HepG2 (cell line): ENCODE measurements at places on chromosomes 7 and 10. TPM values are rescaled to one million over a fixed set of nuclear protein-coding genes. Genes with fewer than 3 reads are reported as not detected.

FGFR2 gene
- total RNA-seq, result 1.4 and 2.6 TPM in 2 replicates

DNA sequence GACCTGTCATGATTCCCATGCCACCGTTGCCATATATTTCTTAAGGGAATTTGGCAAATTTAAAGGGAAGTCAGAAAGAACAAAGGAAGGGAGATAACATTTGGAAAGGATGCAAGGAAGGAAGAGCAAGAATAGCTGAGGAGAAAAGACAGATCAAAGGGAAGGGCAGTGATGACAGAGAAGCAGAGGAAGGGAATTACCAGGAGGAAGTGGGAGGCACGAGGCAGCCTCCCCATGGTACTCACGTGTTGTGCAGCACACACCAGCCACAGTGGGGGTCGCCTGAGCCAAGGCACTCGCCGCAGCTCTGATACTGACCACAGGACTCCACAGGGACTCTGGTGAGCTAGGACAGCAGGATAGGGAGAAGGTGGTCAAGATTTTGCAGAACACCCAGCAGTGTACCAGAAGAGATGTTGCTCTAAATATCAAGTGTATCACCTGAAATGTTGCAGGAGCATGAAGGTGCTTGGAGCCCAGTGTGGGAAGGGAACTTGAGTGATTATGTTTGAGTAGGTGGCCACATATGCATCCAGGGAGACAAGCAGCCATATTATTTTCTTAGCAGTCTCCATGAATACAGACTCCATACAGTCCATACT, 335.3 kb downstream of the PLXNA4 start:
- no peak overlapping the region for H3K4me3 ChIP-seq
- peaks cover 11% of the 10 kb centered on the region; the same call in 1 of the 3 replicates for H3K27me3 ChIP-seq
- no peaks in the 10 kb centered on the region for H3K36me3 ChIP-seq

DNA sequence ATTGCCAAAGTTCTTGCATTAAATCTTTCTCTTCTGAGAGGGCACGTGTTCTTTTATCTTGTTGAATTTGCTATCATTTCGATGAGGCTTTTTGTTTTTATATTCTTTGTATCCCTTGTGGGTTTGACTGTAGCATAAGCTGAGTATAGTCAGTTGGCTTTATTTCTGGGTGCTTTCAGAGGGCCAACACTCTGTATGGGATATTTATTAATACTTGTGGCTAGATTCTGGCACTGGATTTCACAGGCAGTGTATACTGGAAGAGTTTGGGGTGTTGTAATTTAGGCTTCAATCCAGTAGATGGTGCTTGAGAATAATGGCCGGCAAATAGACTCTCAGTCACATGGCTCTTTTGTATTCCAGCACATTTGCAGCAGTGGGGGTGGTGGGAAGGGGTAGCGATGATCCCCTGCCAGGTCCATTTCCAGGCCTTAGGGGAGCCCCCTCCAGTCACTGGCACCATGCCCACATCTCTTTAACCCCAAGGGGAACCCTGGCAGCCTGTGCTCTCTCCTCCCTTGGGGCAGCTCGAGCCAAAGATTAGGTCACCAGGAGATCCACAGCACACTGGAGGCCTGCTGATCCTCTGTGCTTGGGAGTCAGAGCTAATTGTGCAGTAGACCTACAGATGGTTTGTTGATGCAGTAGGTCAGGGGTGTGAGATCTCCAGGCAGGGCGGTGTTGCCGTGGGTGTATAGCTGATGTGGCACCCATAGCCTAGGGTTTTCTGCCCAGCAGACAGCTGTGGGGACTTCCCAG, 81.8 kb downstream of the PTPN20 start:
- H3K27me3 ChIP-seq, result no peaks in the 10 kb centered on the region
- H3K36me3 ChIP-seq, result no peaks in the 10 kb centered on the region
- H3K4me1 ChIP-seq, result no peaks in the 10 kb centered on the region
- no peak overlapping the region for H3K27ac ChIP-seq
- DNase-seq, result peak; percentile 24

- DNase-seq, result no peak
- H3K27me3 ChIP-seq, result no peaks in the 10 kb centered on the region
- peaks cover 25% of the 10 kb centered on the region for H3K4me1 ChIP-seq
- no peak overlapping the region for H3K4me3 ChIP-seq
These were observed 11.4 kb upstream of the FAS start for GRCh38 chr10:88979153-88979562.

WNT8B gene
- 0.07 TPM in 1 of 2 replicates, not detected in the other for total RNA-seq
